ENCODE measurements at places on chromosomes 16 and 17.

DNA sequence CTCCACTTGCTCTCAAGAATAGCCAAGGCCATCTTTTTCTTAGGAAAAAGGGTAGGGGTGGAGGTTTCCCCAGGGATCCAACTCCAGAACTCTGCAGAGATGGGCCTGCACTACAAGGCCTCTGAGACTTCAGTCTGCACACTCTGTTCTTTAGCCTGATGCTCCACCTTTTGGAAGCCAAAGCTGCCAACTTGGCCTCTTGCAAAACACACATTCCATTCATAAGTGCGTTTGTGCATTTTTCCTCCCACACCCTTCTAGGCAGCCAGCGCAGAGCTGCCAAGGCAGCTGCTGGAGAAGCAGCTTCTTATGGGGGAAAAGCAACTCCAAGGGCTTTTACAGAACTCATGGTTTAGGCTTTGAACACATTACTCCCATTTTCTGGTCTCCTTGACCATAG, 45.3 kb downstream of the REXO5 start:
- ATAC-seq: peak; percentile 99

DNA sequence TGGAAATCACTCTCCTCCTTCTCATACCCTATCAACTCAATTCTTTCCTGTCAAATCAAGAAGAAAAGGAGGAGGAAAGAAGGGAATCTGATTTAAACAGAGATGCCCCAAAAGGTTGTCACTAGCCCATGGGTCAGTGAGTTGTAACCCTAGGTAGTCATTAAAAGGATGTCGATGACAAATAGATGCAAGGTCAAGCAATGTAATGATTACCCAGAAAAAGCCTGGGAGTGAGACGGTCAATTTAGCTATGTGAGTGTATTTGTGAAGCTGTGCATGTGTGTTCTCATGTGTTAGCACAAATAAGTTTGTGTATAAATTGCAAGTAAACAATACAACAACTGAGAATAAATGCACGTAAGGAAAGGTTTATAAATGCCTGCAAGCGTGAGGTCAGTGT, 190.5 kb upstream of the PMFBP1 start:
- ATAC-seq: peak; percentile 6

GRCh38 chr17:39757931-39758873, 20.5 kb downstream of the GRB7 start:
- ATAC-seq: no peak

DNA sequence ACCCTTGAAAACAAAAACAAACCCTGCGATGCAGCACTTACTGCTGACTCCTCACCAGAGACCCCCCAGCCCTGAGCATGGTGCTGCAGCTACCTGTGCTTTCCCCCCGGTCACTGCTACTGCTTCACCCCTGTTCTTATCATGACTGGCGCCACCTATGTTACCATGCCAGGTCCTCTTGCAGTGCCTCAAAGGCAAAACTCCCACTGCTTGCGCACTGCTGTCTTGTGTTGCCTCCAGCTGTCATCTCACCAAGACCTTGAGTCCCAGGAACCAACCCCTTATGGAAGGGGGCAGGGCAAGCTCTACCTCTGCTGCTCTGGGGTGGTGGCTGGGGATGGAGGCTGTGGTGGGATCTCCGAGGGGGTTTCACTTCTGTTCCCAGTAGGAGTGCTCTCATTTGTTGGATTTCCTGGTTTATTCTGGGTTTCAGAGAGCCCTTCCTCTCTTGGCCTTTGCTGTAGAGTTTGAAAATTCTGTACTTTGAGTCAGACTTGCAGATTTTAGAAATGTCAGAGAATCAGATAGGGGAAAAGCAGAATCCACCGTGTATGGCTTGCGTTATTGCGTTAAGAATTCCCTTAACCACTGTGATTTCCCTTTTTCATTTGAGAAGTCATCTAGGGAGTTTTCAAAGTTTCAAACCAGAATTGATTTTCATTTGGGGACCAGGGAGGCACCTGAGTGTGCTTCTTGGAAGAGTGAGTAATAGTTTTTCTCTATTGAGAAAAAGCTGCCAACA, 96.6 kb downstream of the SPECC1 start:
- no peak for ATAC-seq

DNA sequence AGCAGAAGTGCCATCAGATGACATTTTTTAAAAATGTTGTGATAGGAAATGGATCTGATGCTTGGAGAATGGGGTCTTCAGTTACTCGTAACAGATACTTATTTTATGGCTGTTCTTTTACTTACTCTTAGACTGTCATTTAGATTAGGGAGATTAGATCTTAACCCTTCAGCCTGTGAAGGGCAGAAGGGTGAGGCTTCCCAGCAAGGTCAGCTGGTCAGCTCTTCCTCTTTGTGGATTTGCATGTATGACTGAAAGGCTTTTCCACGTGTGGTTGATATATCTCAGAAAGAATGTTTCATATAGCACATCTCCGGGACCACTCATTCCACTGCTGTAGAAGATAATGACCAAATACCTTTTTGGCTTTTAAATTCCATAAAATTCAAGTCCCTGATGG, 27.4 kb downstream of the GRB7 start:
- no peak for ATAC-seq

DNA sequence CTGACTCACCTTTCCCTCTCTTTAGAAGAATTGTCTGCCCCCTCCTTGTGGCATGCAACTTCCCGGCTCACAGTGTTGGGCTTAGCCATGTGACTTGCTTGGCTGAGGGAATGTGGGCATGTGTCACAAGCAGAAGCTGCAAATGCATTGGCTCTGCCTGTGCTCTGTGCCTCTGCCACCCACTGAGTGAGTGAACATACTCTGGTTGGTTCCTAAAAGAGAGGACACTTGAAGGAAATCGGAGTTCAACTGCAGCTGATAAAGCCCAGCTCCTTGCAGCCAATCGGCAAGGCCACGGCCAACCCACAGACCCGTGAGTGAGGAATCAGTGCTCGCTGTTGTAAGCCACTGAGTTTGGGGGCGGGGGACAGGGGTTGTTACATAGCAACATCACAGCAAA, 10.9 kb upstream of the GINS2 start:
- ATAC-seq: peak; percentile 22

- peak; percentile 55 for ATAC-seq
These were observed 27.9 kb downstream of the IGFBP4 start for GRCh38 chr17:40470932-40471828.

- ATAC-seq: no peak
These were observed 88.2 kb upstream of the FA2H start for GRCh38 chr16:74862743-74863244.

GRCh38 chr16:85366031-85366763, 246.9 kb upstream of the GSE1 start:
- no peak for ATAC-seq

- no peak for ATAC-seq
These were observed 30.9 kb upstream of the FOXF1 start for GRCh38 chr16:86479419-86479818.

DNA sequence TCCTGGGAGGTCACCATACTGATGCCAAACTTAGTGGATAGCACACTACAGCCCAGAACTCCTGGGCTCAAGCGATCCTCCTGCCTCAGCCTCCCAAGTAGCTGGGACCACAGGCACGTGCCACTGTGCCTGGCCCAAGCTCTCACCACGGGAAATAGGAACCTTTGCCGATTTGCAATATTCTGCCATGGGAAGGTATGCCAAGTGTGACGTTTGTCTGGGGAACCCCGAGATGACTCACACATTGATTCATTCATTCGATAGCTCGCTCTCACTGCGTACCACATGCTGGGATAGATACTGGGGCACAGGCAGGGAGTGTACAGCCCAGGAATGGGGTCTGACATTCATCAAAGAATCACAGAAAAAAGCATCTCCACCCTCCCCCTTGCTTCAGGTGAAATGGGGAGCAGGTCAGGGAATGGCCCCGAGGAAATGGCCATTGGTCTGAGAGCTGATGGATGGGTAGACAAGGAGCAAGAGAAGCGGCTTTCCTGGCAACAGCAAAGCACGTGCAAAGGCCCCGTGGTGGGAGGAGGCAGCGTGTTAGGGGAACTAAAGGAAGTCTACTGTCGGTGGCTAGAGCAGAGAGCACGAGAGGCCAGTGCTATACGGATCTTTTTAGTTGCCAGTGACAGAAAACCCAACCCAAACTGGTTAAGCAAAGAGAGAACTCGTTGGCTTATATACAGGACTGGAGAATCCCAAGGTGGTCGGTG, 44.1 kb downstream of the DNAH17 start:
- ATAC-seq: no peak

- ATAC-seq: no peak
These were observed 202.4 kb downstream of the AXIN2 start for GRCh38 chr17:65359016-65359415.

- no peak for ATAC-seq
These were observed 26.1 kb downstream of the GLG1 start for GRCh38 chr16:74580833-74581232.

- no peak for ATAC-seq
These were observed 125.4 kb downstream of the SEC14L1 start for GRCh38 chr17:77266213-77266612.

DNA sequence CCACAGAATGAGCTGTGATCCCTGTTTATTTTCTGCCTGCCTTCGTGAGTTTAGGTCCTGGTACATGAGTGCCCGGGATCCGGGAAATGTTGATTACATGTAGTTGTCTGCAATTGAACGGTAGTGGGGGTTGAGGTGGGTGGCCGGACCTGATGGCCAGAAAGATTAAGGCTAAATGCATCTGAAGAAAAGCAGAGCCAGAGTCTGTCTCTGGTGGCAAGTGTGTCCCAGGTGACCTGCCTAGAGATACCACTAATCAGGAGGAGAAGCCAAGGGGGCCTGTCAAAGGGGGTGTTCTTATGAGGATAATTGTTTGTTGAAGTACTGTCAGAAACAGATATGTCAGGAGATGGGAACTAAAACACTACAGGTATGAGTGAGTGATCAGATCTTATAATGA, 154.0 kb upstream of the ASIC2 start:
- ATAC-seq: no peak

DNA sequence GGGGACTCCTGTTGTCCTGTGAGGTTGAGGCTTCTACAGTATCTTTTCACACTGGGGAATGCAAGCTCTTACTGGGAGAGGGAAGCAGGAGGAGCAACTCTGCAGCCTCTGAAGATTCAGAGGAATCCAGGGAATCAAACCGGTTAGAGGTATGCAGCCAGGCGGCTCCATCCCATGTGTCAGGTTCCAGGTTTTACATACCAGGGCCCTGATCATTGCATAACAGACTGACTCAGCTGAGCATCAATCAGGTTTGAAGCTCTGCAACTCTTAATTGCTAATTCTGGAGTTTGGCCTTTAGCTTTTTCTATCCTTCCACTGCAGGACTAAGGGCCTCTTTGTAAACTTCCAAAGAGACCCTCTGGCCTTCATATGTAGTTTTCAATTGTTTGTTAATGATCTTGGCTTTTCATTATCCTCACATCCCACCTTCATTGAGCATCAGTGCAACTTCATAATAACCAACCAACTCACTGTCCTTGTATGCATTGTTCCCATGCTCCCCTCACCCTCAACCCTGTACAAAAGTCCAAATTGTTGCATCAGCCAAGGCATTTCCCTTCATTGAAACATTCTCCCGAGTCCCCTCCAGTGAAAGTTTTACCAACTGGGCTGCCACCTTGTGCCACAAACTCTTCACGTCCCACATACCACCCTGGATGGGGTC, 59.7 kb upstream of the DHX40 start:
- ATAC-seq: peak; percentile 53

- ATAC-seq: no peak
These were observed 46.9 kb upstream of the CDC42EP4 start for GRCh38 chr17:73358668-73359067.

- no peak for ATAC-seq
These were observed 141.3 kb upstream of the CDH8 start for GRCh38 chr16:62177351-62178203.

DNA sequence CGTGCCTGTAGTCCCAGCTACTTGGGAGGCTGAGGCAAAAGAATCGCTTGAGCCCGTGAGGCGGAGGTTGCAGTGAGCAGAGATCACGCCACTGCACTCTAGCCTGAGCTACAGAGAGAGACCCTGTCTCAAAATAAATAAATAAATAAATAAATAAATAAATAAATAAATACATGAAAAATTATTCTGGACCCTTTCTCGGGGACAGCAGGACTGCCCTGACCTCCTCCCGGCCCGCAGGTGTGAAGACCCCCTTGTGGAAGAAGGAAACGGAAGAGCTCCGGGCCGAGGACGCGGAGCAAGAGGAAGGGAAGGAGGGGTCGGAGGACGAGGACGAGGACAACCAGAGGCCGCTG, 3.1 kb downstream of the C17orf50 start:
- ATAC-seq: no peak

- ATAC-seq: no peak
These were observed 511.3 kb upstream of the HSBP1 start for GRCh38 chr16:83296505-83296904.

GRCh38 chr17:17424552-17424951, 52.2 kb upstream of the MED9 start:
- ATAC-seq: no peak

DNA sequence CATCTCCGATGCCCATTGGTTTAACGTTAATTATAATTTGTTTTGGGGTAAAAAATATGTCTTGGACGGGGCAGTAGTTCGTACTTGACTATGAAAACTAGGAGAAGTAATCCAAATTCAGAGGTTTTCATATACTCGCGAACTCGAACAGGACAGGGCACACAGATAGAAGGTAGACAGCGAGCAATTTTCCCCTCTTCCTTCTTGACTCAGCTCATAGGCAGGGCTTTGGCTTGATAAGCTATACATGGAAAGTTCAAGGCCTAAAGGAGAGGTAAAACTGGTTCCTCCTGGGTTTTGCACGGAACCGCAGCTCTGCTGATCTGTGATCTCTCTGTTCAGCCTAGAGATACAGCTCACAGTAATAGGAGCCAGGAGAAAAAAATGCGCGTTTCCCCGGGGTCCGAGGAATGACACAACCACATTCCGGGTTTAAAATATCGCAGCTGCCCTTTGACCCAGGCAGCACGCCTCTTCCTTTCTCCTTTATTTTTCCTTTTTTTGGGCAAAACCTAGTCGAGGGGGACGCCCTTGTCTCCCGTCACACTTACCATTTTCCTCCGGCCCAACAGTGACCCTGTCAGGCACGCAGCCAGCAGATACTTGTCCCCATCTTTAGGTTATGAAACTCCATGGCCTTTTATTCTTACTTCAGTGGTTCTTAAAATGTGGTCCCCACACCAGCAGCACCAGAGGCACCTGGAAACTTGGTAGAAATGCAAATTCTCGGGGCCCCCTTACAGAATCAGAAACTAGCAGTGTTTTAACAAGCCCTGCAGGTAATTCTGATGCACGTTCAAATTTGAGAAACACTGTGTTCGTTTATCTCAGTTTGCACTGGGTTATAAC, 1.7 kb upstream of the LASP1 start:
- no peak for ATAC-seq

DNA sequence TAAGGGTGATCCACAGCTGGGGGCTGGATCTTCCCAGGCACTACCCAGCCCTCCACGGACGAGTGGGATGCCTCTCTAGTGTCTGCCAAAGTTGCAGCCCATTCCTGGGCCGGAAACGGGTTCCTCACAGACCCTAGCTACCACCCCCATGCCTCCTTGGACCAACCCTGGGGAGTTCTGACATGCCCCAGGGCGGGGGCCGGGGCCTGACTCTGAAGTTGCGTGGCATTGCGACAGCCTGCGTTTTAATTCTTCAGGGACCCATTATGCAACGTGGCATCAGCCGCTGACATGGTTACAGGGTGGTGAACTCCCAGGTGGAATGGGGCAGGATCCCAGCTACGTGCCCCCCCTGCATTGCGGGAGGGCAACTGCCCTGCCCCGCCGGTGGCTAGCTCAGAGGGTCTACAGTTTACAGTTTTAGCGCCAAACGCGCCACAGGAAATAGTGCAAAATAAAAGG, 2.7 kb downstream of the CBX4 start:
- ATAC-seq: peak; percentile 9
